ENCODE measurements at places on chromosomes 5 and 9. TPM values are rescaled to one million over a fixed set of nuclear protein-coding genes. Genes with fewer than 3 reads are reported as not detected.

Gene NACC2
- polyA plus RNA-seq: 7.1 TPM

Gene GFI1B
- 0.92 TPM for polyA plus RNA-seq

Gene HAVCR1
- polyA plus RNA-seq: 4.2 TPM

Gene SERF1A
- polyA plus RNA-seq: 10.0 TPM

Gene ZNF658
- polyA plus RNA-seq: 11.4 TPM

Gene SPAG8
- polyA plus RNA-seq: 5.8 TPM

Gene RFESD
- 6.9 TPM for polyA plus RNA-seq

Gene OTP
- polyA plus RNA-seq: not detected

Gene LYRM7
- polyA plus RNA-seq: 12.7 TPM

Gene INSL4
- not detected for polyA plus RNA-seq

Gene ZNF354C
- 16.8 TPM for polyA plus RNA-seq

Gene PTGDS
- polyA plus RNA-seq: 25.4 TPM

Gene CCDC192
- 0.55 TPM for polyA plus RNA-seq

Gene QRFP
- polyA plus RNA-seq: 0.50 TPM

Gene CDC25C
- 6.8 TPM for polyA plus RNA-seq

Gene GABBR2
- 6.0 TPM for polyA plus RNA-seq

Gene INSYN2B
- 2.0 TPM for polyA plus RNA-seq

Gene SLC6A18
- 0.31 TPM for polyA plus RNA-seq

Gene PDE6A
- 0.14 TPM for polyA plus RNA-seq

Gene CCL28
- 4.4 TPM for polyA plus RNA-seq

Gene AJM1
- polyA plus RNA-seq: 0.64 TPM

Gene RXRA
- polyA plus RNA-seq: 33.9 TPM

Gene MYOZ3
- polyA plus RNA-seq: 6.2 TPM

Gene SECISBP2
- polyA plus RNA-seq: 67.4 TPM

Gene TNFSF8
- 0.46 TPM for polyA plus RNA-seq
